Stimulated activated CD4-positive, alpha-beta T cell treated with anti-CD3 and anti-CD28 coated beads, Interleukin-1b, Interleukin-23, amount 100 ng/mL, for 1 hour (primary cell): ENCODE measurements at places on chromosomes 2 and 18.

DNA sequence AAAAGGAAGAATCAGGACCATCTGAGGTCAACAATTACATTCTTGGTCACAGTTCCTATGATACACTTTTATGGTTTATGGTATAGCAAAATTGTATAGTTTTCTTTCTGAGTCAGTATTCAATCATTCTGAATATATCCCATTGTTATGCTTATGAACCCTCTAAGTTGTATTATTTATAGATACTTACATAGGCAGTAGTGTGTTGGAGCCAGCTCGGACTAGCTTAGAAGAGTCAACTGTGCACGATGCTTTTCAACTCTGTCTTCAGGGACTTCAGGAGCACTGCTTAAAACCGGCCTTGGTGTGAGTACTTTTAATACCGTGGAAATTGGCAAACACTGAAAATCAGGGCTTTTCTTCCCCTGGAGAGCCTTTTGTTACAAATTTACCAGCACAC lies 215.7 kb downstream of the IKZF2 start:
- DNase-seq, result no peak

- no peak for DNase-seq
These were observed 105.9 kb downstream of the AGAP1 start for GRCh38 chr2:235599596-235600338.

DNA sequence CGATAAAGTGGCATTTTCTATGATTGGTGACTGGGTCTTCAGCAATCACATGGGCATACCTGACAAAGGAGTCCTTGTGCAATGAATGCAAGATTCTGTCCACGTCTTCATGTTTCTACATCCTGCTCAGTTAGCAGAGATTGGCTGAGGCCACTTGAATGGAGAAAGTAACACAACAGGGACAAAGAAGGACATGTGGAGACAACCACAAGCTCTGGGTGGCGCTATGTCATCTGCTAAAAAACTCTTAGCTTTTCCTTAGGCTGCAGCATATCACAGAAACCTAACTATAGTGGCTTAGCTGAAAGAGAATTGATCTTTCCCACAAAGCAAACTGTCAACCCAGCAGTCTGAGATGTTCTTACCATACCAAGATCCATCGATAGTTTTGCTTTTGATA lies 1109.7 kb downstream of the SOCS6 start:
- DNase-seq, result no peak

GRCh38 chr18:75256376-75256775 lies 45.8 kb downstream of the TSHZ1 start:
- no peak for DNase-seq

DNA sequence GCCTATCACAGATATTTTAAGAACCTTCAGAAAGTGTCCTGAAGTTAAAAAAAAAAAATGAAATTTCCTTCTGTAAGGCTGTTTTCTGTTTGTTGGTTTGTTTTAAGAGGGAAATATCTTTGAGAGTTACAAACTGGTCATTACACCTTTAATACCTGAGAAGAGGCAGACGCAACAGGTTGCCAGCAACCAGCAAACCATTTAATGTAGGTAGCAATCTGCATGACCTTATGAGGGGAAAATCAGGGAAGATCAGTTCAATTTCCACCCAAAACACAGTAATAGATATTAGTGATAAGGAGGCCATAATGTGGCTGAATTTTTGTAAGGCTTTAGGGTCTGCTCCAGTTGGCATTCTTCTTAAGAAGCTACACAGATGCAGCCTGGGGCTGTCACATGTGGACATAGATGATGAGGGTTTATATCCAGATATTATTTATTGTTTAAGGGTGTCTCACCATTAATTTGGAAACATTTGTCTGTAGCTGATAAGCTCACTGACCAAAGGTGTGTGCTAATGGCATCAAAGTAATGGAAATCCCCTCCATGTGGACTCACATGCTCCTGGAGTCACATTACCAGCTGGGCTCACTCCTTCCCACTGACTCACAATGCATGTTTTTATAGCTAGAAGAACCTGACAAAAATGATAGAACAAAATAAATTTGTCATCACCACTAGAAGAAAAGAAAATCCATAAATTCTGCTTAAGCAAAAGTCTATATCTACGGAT lies 83.5 kb upstream of the DTNA start:
- no peak for DNase-seq

DNA sequence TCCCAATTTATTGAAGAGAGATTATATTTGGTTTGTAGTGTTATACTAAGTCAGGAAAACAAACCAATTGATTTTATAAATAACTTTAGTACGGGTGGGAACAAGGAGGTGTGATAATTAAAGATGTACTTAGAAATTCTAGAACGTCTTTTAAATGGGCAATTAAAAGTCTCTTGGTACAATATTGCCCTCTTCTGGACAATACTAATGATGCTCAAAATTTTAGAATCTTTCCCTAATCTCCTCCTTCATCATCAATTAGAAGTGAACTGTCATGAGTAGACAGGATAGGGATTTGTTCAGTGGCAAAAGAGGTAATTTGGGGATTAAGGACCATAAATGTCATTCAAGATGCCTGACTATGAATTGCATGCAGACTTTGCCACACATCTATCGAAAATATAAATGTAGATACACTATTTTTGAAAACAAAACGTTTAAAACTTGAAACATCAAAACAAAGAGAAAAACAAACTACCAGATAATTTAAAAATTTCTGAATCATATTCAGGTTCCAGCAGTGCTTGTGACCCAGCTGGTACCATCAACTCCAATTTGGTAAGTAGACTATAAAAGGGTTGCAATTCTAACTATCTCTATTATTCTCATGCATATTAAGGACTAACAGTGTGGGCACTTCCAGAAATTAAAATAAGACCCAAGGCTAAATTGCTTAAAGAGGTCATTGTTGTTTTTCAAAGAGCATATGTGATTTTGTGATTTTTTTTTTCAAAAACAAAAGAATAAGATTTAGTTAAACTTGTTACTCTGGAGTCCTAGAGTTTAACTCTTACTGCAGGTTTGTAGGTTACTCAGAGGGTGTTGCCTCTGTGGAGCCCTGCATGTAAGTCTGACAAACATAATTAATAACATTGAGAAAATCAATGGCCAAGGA lies 123.5 kb downstream of the LAMA3 start:
- DNase-seq, result no peak

GRCh38 chr18:23735021-23735464 lies 45.8 kb downstream of the LAMA3 start:
- no peak for DNase-seq

GRCh38 chr18:26088487-26088886 lies 1.9 kb downstream of the SS18 start:
- no peak for DNase-seq

DNA sequence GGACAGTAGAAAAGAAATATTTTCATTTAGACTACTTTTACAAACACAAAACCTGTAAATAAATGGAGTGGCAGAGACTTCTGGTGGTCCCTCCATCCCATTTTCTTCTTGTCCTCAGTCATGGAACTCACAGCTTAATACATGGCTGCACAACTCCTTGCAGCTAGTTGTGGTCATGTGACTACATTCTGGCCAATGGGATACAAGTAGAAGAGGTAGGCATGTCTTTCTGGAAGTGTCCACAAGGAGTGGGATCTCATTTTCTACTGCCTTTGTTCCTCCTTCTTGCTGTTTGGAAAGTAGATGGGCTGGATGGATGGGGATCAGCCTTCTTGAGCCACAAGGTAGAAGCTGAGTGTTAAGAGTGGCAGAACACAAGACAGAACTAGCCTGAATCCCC lies 555.8 kb downstream of the SATB2 start:
- no peak for DNase-seq

GRCh38 chr2:172488556-172488955 lies 61.2 kb downstream of the ITGA6 start:
- no peak for DNase-seq

GRCh38 chr18:79847606-79848293 lies 50.0 kb downstream of the KCNG2 start:
- DNase-seq, result no peak

DNA sequence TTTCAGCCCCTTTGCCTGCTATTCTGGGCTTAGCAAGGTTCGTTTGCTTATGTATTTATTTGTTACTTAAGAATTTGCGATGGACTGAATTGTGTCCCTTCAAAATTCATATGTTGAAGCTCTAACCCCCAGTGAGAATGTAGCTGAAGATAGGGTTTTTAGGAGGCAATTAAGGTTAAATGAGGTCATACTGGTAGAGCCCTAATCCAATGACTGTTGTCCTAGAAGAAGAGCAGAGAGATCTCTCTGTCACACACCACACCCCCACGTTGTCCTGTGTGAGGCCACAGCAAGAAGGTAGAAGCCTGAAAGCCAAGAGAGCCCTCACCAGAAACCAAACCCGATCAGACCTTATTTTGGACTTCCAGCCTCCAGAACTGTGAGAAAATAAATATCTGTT lies 66.7 kb downstream of the KIAA1328 start:
- DNase-seq, result no peak

GRCh38 chr2:101300836-101301235 lies 7.7 kb downstream of the RNF149 start:
- no peak for DNase-seq

GRCh38 chr2:20491739-20492531 lies 45.1 kb downstream of the RHOB start:
- DNase-seq, result no peak

DNA sequence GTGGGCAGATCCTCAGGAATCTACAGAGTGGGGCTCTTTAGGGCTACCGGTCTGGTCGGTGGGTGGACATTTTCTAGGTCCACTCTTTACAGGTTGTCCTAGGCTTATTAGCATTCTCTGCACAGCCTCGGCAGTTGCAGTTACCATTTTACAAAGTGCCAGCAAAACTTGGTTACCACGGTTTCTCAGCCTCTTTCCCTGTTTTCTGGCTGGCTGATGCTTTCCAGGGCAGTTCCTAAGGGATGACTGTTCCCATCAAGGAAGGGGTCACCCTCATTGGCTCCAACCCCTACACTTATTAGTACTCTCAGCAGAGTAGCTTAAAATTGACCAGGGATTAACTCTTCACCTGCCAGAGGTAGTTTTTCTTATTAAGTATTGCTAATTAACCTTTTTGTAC lies 2.0 kb upstream of the AQP4 start:
- no peak for DNase-seq

DNA sequence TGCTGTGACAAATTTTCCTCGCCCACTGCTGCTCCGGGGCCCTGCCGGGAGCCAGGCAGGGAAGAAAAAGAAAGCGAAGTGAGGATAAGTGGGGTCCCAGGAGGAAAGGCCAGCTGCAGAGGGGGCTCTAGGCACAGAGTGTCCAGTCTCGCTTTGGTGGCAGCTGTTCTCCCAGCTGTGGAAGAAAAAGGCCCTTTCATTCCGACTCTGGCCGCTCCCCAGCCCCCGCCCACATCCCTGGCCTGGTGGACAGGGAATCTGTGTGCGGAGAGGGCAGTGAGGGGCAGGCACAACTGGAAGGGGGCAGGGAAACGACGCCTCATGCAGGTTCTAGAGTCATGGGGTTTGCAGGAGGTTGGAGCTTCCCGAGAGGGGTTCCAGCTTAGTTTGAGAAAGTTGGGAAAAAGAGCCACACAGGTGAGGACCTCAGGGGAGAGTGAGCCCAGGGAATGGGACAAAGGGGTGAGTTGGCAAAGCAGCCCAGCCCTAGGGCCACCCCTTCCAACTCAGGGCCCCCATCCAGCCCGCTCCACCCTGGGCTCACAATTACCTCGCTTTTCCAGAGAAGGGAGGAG lies 1.8 kb downstream of the RTKN start:
- no peak for DNase-seq

GRCh38 chr18:59719544-59720181 lies 22.4 kb upstream of the CCBE1 start:
- DNase-seq, result no peak

- no peak for DNase-seq
These were observed 829.3 kb downstream of the LRRTM4 start for GRCh38 chr2:76692908-76693307.

GRCh38 chr2:120715353-120715752 lies 20.3 kb upstream of the GLI2 start:
- DNase-seq, result no peak
